ENCODE measurements at places on chromosomes 16 and 17.

GRCh38 chr16:4376126-4376892 is 4.7 kb downstream of the VASN start:
- peak; percentile 78 for DNase-seq

DNA sequence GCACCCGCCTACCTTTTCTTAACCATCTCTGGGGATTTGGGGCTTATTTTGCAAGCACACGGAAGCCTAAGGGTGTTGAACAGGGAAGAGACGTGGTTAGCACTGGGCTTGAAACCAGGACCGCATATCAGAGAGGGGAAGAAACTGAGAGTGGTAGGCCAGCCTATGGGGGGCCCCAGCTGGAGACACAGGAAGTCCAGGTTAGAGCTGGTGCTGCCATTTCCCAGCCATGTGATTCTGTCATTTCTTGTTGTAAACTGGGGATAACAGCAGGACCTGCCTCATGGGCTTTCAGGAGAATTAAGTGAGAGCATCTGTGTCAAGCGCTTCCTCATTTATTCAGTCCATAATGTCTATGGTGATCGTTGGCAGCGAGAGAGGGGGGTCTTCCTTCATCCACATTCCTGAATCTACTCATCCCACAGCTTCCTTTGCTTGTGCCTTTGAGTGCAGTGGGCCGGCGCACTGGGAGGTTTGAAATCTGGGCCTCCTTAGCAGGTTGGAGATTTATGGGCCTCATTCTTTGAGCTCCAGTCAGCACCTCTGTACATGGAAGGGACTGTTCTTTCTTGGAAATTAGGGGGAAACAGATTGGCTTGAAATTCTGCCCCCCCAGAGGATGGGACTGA is 20.1 kb downstream of the NKD1 start:
- DNase-seq = no peak

DNA sequence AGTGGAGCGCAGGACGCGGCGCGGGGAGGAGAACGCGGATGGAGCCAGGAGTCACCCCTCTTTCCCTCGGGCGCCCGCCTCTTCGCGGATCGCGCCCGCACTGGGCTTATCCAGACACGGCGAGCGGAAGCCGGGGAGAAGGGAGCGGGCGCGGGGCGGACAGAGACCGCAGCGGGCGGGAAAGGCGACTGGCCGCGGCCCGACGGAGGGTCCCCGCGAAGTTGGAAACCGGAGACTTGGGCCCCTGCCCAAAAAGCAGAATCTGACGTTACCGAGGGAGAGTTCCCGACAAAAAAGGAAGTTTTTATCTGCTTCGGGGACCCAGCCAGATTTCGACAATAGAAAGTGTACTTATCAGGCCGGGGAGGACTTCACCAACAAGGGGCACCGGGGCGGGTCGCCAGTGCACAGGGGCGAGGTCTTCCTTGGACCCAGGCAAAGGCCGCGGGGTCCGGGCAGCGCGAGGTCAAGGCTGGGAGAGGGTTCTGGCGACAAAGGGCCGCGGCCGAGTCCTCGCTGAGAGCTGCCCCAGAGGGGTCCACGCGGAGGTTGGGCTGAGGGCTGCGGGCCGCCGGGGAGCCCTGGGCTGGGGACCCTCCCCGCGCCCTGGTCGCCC is 519 bp downstream of the ST6GALNAC2 start:
- DNase-seq = no peak

DNA sequence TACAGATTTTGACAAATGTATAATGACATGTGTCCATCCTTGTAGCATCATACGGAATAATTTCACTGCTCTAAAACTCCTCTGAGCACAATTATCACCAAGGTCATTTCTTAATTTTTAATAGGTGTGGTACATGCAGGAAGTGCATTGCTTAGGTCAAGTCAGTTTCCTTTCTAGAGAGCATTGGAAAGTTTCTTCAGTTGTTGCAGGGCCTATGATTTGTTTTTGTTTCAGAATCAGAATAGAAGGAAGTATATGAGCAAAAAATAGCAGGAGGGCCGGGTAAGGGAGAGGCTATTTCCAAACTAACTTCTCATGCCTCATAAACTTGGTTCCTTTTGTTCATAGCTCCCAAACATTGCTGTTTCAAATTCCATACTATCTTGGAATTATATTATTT is 24.0 kb upstream of the SLFN5 start:
- no peak for DNase-seq
